NCI-H1694 (cell line): ENCODE measurements at places on chromosomes 7 and 10.

DNA sequence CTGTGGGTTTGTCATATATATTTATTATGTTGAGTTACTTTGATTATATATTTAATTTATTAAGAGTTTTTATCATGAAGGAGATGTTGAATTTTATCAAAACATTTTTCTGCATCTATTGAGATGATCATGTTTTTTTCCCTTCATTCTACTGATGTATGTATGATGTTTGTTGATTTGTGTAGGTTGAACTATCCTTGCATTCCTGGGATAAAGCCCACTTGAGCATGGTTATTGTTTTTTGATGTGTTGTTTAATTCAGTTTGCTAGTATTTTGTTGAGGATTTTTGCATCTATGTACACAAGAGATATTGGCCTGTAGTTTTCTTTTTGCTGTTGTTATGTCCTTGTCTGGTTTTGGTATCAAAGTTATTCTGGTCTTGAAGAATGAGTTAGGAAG, 31.1 kb downstream of the SCART1 start:
- DNase-seq: no peak

DNA sequence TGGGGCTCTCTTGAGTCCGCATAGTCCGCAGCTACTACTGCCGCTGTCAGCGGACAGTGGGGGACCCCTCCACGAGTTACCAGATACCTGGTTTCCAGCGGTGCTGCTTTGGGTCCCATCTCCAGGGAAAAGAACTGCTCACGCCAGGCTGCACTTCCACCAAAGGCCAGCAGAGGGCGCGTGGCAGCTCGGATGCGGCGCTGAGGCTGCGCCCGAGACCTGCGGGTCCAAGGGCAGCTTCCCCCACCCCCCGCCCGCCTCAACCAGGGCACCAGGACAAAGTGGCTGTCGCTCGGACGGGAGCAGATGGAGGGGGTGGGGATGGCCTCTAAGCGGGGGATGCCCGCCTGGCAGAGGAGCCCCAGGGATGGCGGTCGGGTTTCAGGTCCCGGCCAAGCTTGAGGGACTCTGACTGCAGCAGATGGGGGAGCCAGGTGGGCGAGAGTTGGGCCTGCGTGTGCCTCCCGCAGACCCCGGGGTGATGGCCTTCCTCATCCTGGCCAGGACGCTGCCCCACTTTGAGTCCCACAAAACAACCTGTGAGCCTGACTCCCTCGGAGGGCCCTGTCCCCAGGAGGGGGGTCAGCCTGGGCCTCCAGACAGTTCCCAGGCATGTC, 23.8 kb upstream of the ZNF735 start:
- no peak for DNase-seq

GRCh38 chr7:69782917-69783684, 184.8 kb downstream of the AUTS2 start:
- no peak for DNase-seq

- no peak for DNase-seq
Observed at GRCh38 chr10:44010873-44011602, 362.4 kb upstream of the ZNF32 start.

DNA sequence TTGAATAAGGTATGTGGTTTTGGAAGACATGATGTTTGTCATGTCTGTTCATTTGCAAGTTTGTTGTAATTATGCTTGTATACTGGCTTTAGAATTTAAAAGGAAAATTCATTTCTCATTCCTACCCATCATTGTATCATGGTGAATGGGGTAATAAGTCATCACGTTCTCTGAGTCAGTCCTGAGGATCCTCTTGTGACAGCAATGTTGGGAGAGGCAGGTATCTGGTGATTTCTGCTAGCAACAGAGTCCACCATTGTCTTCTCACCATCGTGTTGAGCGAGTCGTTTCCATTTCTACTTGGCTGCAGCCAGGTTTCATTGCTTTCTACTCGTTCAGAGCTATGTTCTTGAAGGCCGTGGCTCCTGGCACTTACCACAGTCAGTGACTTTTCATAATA, 16.3 kb downstream of the CUL1 start:
- no peak for DNase-seq

- DNase-seq: no peak
Observed at GRCh38 chr7:80264769-80265495, 130.3 kb downstream of the GNAI1 start.

GRCh38 chr10:34775044-34775637, 40.0 kb downstream of the PARD3 start:
- no peak for DNase-seq

GRCh38 chr7:92720604-92721350, 115.6 kb downstream of the CDK6 start:
- no peak for DNase-seq

GRCh38 chr10:31958856-31959255, 30.2 kb upstream of the ARHGAP12 start:
- no peak for DNase-seq

DNA sequence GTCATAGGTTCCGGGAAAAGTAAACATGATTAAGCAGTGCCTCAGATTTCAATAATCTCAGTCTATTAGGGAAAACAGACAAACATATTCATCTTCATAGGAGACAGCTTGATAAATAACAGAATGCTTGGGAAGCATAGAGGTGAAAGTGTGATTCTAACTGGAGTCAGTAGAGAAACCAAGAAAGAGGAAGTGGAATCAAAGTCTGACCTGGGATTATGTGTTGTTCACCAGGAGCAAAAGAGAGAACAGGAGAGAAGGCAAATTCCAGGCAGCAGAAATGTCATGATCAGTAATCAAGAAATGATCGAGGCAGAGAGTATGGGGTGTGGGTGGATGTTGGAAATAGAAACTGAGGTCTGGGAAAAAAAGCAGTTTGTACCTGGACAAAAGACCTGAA, 43.7 kb downstream of the DGKB start:
- no peak for DNase-seq

GRCh38 chr7:10418985-10419384, 554.7 kb upstream of the PHF14 start:
- no peak for DNase-seq

- no peak for DNase-seq
Observed at GRCh38 chr10:51532044-51532443, 167.4 kb downstream of the CSTF2T start.

DNA sequence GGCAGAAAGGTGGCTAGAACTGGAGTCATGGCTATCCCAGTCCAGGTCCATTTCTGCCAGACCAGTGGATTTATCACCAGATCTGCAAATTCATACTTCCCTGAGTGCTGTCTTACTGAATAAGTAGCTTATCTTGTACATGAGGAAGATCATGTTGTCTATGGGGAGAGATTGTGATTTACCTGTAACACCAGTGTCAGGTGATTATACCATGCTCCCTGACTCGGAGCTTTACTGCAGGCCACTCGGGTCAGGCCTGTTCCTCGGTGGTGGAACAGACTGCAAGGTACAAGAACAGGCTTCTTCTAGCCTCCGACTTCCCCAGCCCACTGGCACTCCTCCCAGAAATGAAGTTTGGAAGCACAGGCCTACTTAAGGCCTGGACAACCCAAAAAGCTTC, 42.6 kb upstream of the DLG5 start:
- DNase-seq: no peak

- DNase-seq: no peak
Observed at GRCh38 chr7:44875241-44875640, 10.1 kb downstream of the PURB start.
